ENCODE measurements at places on chromosomes 1 and 21.

- DNase-seq = no peak
Observed at GRCh38 chr21:32426066-32426465, 13.6 kb downstream of the EVA1C start.

DNA sequence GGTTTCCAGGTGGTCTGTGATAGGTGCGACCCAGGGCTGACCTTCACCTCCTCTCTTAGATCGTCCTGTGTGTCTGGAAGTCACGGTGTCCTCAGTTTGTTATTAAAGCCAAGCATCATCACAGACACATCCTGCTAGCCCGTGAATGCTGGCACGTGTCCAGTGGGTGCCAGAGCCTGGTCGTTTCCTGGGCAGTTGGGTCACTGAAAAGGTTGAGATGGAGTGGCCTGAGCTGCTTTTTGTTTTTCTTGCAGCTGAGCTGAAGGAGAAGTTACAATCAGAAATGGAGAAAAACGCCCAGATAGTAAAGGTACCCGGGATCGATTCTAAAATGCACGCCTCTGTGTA, 23.2 kb downstream of the PCNT start:
- no peak for DNase-seq

DNA sequence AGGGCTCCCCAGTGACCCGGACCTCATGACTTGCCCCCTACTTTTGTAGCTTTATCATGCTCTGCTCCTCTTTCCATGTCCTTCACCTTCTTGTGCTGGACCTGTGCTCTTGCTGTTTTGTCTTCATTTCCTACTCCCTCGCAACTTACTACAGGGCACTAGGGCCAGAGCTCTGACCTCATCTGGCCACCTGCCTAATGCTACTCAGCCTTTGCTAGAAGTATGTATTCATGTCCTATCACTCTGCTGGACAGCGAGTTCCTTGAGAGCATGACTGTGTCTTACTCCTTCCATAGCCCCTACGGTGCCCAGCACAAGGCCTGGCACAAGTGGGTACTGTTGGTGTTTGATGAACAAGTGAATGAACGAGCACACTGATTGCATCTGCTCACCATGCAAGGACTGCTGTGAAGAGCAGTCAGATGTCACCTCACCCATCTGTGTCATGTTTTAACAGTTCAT, 1.9 kb downstream of the MTFR1L start:
- no peak for DNase-seq

DNA sequence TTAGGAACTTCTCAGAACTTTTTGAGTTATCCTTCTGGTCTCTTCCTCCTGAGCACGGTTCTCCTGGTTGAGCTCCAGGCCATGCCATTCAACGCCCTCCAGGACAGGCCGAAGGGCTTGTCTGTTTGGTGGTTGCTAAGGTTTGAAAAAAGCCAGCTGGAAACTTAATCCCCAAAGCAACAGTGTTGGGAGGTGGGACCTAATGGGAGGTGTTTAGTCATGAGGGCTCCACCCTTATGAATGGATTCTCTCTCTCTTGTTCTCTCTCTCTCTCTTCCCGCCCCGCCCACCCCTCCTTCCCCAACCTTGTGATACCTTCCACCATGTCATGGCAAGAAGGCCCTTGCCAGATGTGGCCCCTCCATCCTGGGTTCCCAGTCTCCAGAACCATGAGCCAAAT, 829 bp downstream of the KCNE1 start:
- no peak for DNase-seq

DNA sequence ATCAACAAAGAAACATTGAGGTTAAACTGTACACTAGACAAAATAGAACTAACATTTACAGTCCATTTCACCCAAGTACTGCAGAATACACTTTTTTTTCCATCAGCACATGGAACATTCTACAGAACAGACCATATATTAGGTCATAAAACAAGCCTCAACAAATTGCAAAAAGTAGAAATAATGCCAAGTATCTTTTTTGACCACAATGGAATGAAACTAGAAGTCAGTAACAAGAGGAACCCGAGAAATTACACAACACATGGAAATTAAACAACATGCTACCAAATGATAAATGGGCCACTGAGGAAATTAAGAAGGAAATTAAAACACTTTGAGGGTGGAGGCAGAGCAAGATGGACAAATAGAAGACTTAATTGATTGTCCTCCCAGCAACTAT, 8.4 kb upstream of the C1orf185 start:
- no peak for DNase-seq

GRCh38 chr1:27887215-27888021, 15.1 kb downstream of the THEMIS2 start:
- no peak for DNase-seq

DNA sequence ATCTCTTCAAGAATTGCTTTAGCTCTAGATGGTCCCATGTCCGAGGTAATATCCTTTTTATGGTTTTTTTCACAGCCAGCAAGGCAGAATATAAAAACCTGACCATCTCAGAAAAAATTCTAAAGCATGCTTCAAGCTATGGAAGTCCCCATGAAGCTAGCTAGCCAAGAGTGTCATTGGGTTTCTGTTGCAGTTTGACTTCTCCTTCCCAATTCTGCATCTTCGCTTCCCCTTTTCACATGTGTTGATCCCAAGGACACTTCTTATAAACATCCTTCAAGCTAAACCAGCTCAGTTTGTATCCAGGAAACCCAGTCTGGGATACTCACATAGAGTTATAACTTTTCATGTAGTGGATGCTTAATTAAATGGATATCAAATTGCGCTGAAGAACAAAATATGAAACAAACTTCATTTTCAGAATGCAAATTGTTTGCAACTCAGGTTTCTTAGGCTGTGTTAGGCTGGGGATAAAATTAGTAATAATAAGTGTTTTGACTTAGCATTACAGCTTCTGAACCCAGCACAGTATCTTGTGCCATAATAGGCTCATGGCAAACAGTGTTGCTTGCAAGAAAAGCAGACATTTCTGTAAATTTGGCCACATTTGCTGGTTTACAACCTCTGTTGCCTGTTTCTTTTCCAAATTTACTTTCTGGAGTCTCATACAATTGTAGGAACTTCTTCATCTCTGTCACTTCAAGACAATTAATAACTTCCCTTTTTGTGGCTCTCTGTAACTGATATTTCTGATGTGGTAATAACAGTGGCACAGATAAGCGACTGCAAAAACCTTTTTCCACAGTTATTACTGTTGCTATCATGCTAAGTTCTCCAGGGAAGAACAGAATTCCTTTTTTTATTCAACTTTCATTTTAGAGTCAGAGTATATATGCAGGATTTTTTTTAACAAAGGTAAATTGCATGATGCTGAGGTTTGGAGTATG, 53.2 kb downstream of the NCAM2 start:
- DNase-seq = no peak

DNA sequence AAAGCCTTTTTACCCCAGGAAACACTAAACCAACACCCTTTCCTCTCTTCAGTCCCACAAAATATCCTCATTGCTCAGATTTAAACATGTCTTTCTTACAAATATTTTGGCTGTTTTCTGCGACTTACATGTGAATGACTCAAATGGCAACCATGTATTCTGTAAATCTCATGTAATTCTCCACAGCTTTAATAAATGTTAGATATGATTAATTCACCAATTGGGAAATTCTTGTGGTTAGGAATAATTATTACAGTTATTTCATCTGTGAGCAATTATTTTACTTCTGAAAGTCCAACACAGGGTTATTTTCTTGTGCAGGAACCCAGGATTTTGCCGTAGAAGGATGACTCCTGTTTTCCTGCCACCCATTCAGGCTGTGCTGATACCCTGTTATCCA, 431.5 kb downstream of the LMO4 start:
- no peak for DNase-seq

All from COR-L47 (cell line).